ENCODE measurements at places on chromosomes 1 and 21. TPM values are rescaled to one million over a fixed set of nuclear protein-coding genes. Genes with fewer than 3 reads are reported as not detected.
A peak's percentile ranks its signal among the peaks of the same experiment; 100 is the strongest.

Gene BTBD8
- 15.2 TPM for total RNA-seq

Gene SPRR2F
- not detected for total RNA-seq

GRCh38 chr1:15739745-15740144, 2.6 kb upstream of the TMEM82 start:
- peak; percentile 12 for DNase-seq

DNA sequence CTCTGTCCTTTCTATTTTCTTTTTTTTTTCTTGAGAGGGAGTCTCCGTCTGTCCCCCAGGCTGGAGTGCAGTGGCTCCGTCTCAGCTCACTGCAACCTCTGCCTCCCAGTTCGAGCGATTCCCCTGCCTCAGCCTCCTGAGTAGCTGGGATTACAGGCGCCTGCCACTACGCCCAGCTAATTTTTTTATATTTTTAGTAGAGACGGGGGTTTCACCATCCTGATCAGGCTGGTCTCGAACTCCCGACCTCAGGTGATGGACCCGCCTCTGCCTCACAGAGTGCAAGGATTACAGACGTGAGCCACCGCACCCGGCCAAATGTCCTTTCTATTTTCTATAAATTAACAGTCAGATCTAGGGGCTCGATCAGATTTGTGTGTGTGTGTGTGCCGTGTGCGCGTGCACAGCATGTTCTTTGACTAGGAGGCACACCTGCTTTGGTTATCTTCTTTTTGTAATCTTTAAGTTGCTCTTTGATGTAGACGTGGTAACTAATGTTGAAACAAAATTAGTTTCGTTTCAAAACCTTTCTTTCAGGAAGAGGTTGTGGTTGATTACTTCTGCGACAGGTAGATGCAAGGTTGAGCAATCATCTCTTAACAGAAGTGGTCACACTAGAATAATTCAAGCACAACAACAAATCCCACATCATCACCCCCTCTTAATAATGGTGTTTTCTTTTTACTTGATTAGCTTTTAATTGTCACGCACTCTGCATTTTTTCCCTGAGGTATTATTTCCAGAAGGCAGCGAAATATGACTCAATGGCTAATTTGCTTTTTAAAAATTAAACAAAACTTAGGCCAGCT, 779 bp upstream of the DEGS1 start:
- no peak for DNase-seq

GRCh38 chr1:164794356-164794755, 235.4 kb downstream of the PBX1 start:
- DNase-seq: peak; percentile 83

GRCh38 chr1:202343652-202344349, 2.1 kb upstream of the UBE2T start:
- DNase-seq: no peak

DNA sequence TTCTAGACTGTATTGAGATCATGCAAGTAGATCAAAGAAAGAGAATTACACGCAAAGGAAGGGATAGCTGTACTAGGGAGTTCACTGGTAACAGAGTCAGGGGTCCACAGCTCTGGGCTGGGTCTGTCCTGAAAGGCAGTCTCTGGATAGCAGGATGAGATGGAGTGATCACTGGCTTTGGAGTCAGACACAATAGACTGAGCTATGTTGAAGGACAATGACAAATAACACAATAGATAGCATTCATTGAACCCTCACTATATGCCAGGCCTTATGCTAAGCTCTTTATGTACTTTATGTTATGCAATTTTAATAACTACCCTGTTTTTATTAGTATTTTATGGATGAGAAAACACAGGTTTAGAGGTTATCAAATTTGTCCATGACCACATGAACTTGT, 10.0 kb upstream of the DNAJC6 start:
- no peak for DNase-seq

- no peak for DNase-seq
These were observed 1.7 kb upstream of the SFN start for GRCh38 chr1:26861286-26861701.

GRCh38 chr21:41648591-41649031, 118.2 kb downstream of the RIPK4 start:
- no peak for DNase-seq

GRCh38 chr1:81912383-81912782, 111.6 kb downstream of the ADGRL2 start:
- no peak for DNase-seq

DNA sequence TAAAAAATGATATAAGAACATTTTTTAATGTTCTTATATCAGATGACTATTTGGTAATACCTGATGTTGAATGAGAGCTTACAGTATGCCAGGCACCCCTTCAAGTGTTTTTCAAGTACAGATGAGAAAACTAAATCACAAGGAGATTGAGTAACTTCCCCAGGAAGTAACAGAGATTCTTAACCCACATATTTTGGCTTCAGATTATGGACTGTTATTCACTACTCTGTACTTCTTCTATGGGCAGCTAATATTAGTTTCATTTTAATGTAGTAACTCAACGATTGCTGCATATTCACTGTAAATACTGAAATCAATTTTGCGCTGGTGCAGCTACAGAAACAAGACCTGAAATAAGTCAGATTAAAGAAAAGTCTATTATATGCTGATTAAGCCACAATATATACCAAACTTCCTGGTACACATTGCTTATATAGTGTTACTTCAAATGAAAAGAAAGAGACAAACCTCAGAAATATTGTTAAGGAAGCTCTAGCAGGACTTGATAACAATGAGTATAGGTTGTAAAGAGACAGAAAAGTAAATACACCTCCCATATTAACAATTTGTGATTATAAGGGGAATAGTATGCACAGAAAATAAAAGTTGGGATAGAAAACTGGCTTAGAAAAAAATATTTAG, 19.7 kb downstream of the DPYD start:
- no peak for DNase-seq

Gene KCNE2
- total RNA-seq: 0.85 TPM

All from uterus (tissue), 4 donors.